SK-N-DZ (cell line): ENCODE measurements at places on chromosomes 16 and 17.

GRCh38 chr17:66850692-66851091 is 15.8 kb downstream of the CACNG5 start:
- DNase-seq = no peak

- DNase-seq = no peak
Observed at GRCh38 chr16:89744813-89745212, 23.5 kb downstream of the ZNF276 start.

- DNase-seq = no peak
Observed at GRCh38 chr17:393806-394717, 41.5 kb upstream of the RPH3AL start.

- DNase-seq = no peak
Observed at GRCh38 chr16:27543801-27544200, 5.9 kb downstream of the GTF3C1 start.

DNA sequence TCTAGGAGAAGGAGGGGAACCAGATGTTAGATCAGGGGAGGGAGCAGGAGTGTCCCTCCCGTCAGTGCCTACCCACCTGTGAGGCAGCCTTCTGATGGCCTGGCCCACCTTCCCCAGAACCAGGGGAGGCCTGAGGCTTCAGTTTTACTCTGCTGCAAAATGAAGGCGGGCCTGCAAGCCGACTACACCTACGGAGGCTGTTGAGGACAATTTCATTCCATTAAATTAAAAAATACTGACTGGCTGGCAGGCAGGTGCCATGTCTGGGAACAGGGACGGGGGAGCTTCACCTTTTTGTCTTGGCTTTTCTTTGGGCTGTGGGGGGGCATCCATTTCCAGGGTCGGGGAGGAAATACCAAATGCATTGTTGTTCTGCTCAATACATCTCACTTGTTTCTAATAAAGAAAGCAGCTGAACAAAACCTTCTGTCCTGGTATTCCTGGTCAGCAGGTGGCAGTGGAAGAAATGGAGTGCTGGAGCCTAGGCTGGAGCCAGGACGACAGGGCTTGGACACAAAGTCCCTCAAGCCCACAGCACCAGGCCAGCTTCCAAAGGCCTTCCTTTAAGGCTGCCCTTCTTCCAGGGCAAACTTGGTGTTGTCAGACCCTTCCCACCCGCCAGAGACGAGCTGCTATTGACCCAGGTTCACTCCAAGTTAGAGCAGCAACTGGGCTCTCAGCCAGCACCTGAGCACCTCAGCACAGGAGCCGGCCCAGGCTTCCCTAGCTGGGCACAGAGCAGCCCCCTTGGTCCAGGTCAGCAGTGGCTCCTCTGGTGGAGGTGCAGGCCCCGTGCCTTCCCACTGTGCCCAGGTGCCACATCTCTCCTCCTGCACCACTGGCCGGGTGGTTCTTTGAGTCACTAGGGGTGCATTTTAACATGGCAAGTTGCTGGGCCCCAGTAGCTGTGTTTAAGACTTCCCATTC is 23.5 kb downstream of the PLCD3 start:
- DNase-seq = no peak

DNA sequence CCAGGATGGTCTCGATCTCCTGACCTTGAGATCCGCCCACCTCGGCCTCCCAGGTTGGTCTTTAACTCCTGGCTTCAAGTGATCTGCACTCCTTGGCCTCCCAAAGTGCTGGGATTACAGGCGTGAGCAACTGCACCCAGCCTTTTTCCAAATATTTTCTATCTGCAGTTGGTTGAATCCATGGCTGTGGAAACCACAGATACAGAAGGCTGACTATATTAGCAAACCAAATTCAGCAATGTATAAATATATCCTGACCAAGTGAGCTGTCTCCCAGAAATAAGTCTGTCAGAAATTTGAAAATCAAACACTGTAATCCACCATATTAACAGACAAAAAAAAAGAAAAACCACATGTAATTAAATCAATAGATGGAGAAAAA is 9.6 kb downstream of the CFDP1 start:
- no peak for DNase-seq

- DNase-seq = peak; percentile 87
Observed at GRCh38 chr16:88810912-88811768, 588 bp downstream of the APRT start.

DNA sequence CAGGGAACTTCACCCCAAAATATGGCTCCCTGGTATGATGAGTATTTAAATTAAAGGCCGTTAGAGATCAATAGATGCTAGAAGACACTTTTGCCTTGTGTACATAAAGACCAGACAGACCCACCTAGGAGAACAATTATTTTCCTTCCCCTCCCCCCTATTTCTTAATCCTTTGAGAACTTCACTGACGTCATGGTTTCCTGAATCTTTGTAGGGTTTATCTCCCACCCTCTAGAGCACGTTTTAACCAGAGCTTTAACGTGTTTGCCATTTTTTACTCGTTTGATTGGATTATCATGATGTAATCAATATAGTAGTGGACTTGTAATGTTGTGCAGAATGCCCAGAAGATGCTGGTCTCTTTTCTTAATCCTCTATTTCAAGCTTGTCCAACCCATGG is 22.9 kb upstream of the XYLT2 start:
- no peak for DNase-seq

DNA sequence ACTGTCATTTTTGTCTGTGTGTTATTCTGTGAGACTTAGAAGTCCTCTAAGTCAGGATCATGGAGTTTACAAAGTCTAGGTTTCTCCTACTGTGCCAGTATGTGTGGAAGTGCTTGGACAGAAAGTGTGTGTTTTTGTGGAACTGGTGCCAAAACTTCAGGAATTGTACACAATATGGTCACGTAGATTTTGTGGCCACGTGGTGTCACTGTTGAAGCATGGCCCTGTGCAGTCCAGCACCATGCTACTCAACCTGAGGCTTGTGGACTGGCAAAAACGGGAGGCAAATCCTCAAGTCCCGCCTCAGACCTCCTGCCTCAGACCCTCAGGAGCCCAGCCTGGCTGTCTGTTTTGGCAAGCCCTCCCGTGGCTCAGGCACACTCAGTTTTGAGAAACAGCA is 16.7 kb upstream of the ALKBH5 start:
- no peak for DNase-seq

DNA sequence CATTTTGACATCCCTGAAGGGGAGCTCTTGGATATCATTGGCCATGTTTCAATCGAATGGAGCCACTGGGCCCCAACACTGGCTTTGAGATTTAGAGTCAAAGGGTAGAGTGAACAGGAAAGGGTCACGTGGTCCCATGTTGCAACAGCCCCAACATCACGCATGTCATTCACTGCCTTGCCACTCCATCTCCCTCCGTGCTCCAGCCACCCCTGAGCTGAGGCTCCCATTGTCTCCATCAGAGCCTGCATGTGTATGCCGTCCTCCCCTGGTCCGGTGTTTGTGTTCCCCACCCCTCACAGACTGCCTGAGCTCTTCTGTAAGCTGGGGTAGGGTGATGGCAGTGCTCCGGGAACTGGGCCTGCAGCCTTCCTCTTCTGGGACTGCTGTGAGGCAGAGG is 12.1 kb downstream of the NFE2L1 start:
- no peak for DNase-seq

- DNase-seq = no peak
Observed at GRCh38 chr16:74575807-74576643, 30.9 kb downstream of the GLG1 start.
